ENCODE measurements at places on chromosomes 4 and X.

GRCh38 chr4:32917586-32917985, 2197.4 kb downstream of the PCDH7 start:
- DNase-seq = no peak

- DNase-seq = no peak
These were observed 23.9 kb downstream of the FBXO8 start for GRCh38 chr4:174259580-174259979.

DNA sequence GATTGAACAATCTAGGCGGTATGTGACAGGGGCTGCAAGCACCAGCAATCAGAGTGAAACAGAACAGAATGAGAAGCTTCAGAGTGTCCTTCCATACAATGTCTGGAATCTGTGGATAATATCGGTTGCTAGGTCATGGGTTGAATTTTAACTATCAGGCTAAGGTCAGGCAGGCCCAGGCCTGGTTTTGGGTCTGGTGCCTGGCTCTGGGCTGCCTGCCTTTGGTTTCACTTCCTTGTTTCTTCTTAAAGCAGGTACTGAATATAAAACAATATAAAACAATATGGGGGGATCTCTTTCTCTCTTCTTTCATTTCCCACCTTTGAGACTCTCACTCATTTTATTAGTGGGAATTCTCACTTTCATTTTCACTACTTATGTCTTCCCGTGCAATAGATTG, 962.0 kb downstream of the CCSER1 start:
- no peak for DNase-seq

DNA sequence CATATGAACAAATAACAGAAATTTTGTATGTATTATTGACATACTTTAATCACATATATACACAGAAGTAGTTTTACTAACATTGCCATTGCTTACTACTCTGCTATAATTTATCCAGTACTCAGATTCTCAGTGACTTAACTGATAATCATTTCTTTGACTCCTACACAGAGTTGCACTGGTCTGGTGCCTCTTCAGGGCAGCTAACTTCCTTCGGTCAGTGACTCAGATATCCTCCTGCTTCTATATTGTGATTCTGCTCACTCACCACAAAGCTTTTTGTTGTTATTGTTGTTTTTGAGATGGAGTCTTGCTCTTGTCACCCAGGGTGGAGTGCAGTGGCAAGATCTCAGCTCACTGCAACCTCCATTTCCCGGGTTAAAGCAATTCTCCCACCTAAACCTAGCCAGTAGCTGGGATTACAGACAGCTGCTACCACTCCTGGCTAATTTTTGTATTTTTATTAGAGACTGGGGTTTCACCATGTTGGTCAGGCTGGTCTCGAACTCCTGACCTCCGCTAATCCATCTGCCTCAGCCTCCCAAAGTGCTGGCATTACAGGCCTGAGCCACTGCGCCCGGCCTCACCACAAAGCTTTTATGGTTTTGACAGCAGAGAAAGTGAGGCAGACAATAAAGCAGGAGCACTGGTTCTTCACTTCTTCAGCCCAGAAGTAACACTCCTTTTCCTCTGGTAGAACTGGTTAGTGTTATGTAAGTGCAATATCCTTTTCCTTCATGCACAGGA, 499.3 kb downstream of the EPHA5 start:
- DNase-seq = no peak

- DNase-seq = no peak
These were observed 41.0 kb upstream of the SCD5 start for GRCh38 chr4:82839624-82840023.

All from activated CD4-positive, alpha-beta T cell treated with anti-CD3 and anti-CD28 coated beads for 4 hours (primary cell).